CD4-positive, alpha-beta T cell treated with Interleukin-2 at 100 ng/mL for 4 hours (primary cell): ENCODE measurements at places on chromosomes 13 and 19.
A peak's percentile ranks its signal among the peaks of the same experiment; 100 is the strongest.

DNA sequence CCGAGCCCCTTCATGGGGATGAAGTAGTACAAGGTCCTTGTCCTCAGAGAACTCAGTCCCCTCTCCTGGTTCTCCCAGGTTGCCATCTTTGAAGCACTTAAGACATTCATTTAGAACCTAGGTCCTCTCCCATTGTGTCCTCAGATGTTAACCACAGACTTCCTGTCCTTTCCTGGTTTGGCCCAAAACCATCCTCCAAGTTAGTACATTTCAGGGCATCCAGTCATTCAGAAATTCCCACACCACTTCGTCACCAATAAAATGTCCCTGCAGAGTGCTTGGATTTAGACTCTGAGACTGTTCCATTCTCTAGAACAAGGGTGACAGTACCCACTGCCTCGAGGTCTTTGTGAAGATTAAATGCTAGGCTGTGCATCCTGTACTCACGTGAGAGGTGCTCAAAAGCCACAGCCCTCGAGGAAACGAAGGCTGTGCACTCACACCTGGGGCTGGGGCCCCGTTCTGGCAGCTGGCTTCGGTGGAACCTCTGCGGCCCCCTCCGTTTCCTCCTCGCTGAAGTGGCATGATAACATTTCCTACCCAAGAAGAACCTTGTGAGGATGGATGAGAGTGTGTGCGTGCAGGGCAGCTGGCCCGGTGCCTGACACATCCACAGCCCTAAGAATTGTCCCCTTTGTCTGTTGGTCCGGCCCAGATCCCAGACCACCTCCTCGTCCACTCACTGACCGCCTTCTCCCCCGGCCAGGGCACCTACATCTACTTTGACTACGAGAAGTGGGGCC lies 4.7 kb downstream of the LENG1 start:
- peak; percentile 18 for DNase-seq

DNA sequence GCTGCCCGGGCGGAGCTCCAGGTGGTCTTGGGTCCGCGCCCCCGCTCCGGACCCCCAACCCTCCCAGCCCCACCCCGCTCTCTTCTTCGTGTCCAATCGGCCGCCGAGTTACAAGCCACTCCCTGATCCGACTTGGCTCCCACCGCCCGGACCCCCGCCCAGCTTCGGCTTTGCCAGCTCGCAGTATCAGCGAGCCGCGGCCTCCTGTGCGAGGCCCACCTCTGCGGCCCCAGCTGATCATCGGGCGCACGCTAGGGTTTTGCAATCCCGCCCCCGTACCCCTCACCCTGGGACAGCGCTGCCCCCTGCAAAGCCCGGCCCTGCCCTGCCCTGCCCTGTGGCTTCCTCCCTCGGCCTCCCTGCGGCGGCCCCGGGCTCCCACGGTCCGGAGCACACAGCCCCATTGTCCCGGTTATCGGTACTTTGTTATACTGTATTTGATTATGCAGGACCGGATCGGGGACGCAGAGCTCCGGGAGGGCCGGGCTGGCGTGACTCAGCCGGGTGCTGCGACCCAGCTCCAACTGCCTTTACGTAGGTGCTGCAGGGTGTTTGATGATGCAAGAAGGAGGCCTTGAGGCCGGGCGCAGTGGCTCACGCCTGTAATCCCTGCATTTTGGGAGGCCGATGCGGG lies 598 bp upstream of the LPAR2 start:
- peak; percentile 44 for DNase-seq

- no peak for DNase-seq
Observed at GRCh38 chr13:33014291-33014690, 1.9 kb upstream of the KL start.

GRCh38 chr19:4066176-4066606 lies 508 bp downstream of the ZBTB7A start:
- DNase-seq: peak; percentile 40

- DNase-seq: no peak
Observed at GRCh38 chr13:84086847-84087162, 204.5 kb upstream of the SLITRK1 start.

GRCh38 chr19:12064590-12065538 lies at the start of gene ZNF844:
ZNF844 (plus strand) TSS chr19:12064731; CDS start chr19:12064874, 143 bp downstream.
- peak; percentile 62 for DNase-seq

- DNase-seq: no peak
Observed at GRCh38 chr13:28329395-28330158, 165.4 kb downstream of the FLT1 start.

GRCh38 chr13:49784886-49785570 lies 7.5 kb downstream of the KPNA3 start:
- no peak for DNase-seq
